ENCODE measurements at places on chromosomes 1 and 21.

DNA sequence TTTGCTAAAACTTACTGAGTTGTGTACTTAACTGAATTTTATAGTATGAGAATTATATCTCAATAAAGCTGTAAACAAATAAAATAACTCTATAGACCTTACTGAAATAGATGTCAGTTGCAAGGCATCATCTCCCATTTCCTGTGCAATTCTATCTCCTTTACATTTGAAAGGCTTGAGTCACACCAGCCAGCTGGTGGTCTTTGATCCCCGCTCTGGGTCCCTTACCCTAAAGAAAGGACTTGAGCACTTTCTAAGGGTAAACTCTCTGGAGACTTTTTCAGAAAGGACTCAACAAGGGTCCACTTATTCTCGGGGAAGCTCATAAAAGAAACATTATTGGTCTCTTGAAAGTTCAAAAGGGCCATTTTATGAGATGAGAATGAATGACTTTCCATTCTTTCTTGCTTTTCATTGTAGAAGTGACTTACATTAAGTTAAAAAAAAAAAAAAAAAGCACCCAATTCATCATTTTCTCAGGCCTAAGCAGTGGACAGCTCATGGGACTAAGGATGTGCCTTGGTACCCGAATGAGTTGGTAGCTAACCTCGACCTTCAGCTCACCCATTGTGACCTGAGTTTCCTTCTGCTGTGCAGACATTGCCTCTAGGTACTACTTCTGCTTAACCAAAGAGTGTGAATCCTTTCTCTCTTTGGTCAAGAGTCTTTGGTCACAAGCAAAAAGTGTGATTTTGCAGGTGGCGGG, 147.0 kb upstream of the COA6 start:
- DNase-seq = no peak

DNA sequence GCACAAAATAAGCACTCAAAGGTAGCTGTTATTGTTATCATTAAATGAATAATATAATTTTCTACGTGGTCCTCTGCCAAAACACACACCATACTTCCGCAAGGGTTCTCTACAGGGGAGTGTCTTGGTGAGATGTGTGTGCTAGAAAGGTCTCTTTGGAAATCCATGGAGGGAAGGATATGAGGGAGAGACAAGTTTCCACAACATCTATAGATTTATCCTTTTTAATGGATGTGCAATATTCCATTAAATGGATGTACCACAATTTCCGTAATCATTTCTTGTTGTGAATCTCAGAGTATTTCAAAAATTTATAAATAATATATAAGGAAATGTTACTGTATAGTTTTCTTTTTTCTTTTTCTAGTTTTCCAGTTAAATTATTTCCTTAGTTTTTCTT, 2.6 kb upstream of the TNFRSF8 start:
- no peak for DNase-seq

DNA sequence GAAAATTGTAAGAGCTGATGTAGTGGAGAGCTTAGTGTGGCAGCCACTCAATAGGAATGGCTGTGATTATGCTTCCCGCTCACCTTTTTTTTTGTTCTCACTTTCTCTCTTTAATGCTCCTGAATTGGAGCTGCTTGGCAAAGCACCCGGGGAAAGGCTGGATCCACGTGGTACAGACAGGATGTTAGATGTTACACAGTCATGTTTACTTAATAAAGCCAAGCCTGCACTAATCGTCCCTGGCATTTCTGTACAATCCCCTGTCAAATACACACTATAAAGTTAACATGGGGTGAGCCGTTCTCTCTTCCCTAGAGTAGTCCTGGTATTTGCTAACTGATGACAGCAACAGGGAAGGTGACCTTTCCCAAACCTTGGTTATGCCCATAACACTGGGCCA, 187.8 kb downstream of the ZSCAN20 start:
- DNase-seq = no peak

DNA sequence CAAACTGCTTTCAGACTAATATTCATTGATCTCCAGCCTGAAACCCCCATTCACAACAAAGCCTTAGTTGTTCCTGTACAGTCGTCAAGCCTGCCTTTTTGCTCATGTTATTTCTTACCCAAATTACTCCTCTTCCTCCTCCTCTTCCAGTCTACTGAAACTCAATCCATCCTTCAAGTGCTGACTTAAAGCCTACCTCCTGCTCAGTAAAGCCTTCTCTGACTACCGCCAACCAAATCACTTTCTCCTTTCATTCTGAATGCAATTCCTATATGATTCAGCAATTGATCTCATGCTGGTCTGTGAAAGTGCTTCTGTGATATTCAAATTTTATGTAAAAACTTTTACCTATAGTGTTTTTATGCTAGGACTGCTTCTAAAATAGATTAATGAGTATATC, 18.6 kb downstream of the TAF5L start:
- DNase-seq = peak; percentile 34

GRCh38 chr1:204216880-204217647, 3.3 kb upstream of the GOLT1A start:
- no peak for DNase-seq

GRCh38 chr1:52756020-52756419, 29.8 kb downstream of the ZYG11B start:
- no peak for DNase-seq

DNA sequence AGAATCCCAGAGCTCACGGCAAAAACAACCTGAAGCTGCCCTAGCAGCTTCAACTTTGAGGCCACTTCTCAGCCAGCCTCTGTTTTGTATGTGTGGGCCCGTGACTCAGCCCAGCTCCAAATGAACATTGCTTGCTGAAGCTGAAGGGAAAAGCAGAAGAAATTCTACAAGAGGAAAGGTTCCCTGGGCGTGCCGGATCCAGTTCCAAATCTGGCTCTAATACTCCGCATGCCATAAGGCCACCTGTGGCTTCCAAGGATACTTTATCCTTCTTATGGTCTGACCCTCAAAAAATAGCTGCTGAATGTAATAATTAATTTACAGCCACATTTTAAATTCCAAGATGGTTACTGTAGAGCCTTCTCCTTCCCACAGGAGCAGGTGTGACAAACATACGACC, 24.3 kb downstream of the TSPAN2 start:
- no peak for DNase-seq

- no peak for DNase-seq
These were observed 93.1 kb downstream of the ZMYM4 start for GRCh38 chr1:35361638-35362037.

DNA sequence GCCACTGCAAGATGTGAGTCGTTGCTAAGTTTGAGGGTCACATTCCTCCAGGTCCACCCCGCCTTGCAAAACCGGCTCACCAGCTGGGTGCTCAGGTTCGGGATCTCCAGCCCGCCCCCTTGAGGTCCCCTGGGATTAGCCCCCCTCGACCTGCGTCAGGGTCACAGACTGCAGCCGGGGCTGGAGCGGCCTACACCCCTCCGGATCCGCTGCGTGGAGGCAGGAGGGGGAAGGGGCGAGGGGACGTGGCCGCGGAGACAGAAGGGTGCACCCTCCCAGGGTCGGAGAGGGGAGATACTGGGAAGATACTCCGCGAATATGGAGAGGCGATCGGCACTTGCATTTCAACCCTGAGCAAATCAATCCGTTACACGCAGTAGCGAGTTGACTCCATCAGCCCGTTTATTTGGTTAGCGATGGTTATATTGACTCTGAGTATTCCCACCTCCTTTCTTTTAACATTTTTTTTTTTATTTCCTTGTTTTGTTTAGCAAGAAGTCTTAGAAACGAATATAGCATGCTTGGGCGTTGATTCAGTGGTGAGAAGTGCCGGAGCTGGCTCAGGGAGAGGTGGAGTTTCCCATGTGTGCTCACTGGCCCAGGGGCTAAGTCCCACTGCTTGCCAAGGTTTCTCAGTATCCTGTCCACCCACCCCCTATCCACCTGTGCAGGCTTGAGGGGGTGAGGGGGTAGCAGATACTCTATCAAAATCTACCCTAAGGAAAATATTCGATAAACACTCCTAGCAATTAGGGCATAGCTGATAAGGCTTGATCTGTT, 997 bp downstream of the IFNAR2 start:
- DNase-seq = peak; percentile 39

DNA sequence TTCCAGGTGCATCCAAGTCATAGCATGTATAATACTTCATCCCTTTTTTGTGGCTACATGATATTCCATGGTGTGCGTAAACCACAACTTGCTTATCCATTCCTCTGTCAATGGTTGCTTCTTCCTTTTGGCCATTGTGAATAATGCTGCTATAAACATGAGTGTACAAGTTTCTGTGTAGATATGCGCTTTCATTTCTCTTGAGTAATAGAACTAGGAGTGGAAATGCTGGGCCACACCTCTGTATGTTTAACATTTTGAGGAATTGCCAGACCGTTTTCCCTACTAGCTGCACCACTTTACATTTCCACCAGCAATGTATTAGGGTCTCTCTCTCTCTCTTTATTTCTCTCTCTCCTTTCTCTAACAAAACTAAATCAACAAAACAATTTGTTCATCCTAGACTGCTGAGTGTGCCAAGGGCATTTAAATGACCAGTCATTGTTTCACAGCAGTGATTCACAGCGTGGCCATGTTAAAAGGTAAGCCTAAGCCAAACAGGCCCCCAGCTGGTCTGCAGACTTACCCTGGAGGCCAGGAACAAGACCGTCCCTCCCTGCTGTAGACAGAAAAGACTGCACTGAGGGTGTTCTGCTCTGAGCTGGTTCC, 53.2 kb upstream of the LYST start:
- no peak for DNase-seq

- no peak for DNase-seq
These were observed 349.0 kb upstream of the VAMP3 start for GRCh38 chr1:7422081-7422480.
